ENCODE measurements at places on chromosomes 5 and 9.

DNA sequence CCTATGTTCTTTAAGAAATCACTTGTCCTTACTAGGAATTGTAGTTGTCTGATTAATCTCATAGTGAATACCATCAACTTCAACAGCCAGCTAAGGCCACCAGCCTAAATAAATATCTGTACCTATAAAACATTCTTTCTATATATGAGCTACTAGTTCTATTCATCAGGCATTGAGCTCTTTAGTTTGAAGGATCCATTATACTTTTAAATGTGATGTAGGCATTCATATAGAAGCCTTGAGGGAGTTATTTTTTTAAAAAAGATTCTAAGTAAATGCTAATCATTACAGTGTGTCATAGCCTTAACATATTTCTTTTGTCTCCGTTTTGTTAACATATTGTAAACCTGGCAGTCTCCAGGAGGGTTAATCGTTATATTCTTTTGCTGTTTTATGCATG is 838.3 kb downstream of the PTPRD start:
- no peak overlapping the region for H3K27ac ChIP-seq
- no peaks in the 10 kb centered on the region for H3K27me3 ChIP-seq

DNA sequence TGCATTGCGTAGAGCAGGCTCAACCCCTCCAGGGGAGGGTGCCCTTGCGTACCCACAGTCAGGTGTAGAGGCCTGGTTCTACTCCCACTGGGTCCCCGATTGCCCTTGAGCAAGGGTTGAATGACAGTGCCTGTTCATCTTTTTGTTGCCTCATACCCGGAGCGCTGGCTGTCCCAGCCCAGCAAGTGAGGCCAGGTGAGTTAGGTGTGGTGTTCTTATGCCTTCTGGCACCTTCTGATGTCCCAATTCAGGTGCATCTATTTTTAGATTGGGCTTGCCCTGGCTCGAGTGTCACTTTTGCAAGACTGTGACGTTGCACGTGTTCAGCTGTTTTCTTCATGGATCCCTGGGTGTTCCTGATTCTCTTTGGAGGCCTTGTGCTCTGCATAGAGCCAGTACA is 257.8 kb downstream of the GOLPH3 start:
- H3K27ac ChIP-seq = no peak overlapping the region
- no peaks in the 10 kb centered on the region for H3K27me3 ChIP-seq
- no peak for DNase-seq
- H3K4me1 ChIP-seq = no peaks in the 10 kb centered on the region
- H3K36me3 ChIP-seq = no peaks in the 10 kb centered on the region

GRCh38 chr5:123964884-123965283 is 452.9 kb downstream of the CSNK1G3 start:
- H3K4me1 ChIP-seq = no peaks in the 10 kb centered on the region
- no peaks in the 10 kb centered on the region for H3K36me3 ChIP-seq
- no peak overlapping the region for H3K4me3 ChIP-seq
- H3K27me3 ChIP-seq = no peaks in the 10 kb centered on the region

- peaks cover 7% of the 10 kb centered on the region for H3K27me3 ChIP-seq
- H3K27ac ChIP-seq = no peak overlapping the region
- H3K4me3 ChIP-seq = no peak overlapping the region
- H3K4me1 ChIP-seq = no peaks in the 10 kb centered on the region
- no peak for DNase-seq
- H3K36me3 ChIP-seq = no peaks in the 10 kb centered on the region
Observed at GRCh38 chr5:132017738-132018625, 6.5 kb upstream of the ACSL6 start.

DNA sequence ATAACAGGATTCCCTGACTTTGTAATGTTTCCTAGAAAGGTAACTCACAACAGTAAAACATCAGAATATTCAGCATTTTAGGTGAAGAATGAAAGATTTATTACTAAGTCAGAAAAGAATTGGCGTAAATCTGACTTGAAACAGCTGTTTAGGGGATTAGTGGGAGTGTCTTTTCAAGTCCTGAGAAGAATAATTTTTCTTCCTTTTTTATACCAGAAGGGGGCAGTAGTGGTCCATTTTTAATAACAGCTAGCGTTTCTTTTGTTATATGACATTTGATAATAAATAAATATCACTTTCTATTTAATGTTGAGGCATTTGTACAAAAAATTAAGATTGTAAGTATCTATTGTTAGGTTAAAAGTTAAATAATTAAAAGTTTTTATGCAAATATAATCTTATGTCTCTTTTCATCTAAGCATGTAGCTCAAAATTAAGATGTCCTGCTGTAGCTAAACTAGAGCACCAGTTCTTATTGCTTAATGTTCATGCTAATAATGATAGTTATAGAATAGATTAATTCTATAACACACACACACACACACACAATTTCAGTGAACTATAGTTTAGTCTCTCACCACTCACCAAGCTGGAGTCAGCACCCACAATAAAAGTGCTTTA is 258.7 kb upstream of the ARRDC3 start:
- no peaks in the 10 kb centered on the region for H3K36me3 ChIP-seq
- no peak for DNase-seq
- no peak overlapping the region for H3K27ac ChIP-seq
- H3K4me1 ChIP-seq = no peaks in the 10 kb centered on the region
- H3K4me3 ChIP-seq = no peak overlapping the region

GRCh38 chr9:138082918-138083636 is 205.5 kb downstream of the CACNA1B start:
- H3K4me1 ChIP-seq = no peaks in the 10 kb centered on the region
- H3K36me3 ChIP-seq = no peaks in the 10 kb centered on the region
- H3K27ac ChIP-seq = no peak overlapping the region
- no peaks in the 10 kb centered on the region for H3K27me3 ChIP-seq

DNA sequence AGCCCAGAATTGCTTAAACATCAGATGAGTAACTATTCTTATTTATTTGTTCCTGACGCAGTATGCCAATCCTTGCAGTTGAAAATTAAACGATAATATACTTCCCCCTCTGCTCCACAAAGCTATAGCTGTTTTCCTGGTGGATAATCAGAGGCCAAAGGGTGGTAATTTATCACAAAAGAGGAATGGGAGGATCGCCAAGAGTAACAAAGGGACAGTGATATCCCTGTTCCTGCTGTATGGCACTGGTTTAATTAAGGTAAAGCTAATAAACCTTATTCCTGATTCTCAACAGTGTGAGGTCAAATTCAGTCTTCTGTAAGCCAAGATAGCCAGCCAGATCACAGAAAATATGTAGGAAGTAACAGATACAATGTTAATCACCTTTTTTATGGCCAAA is 33.4 kb upstream of the PTGER4 start:
- peaks cover 23% of the 10 kb centered on the region for H3K4me1 ChIP-seq
- no peaks in the 10 kb centered on the region for H3K36me3 ChIP-seq
- no peak overlapping the region for H3K4me3 ChIP-seq
- DNase-seq = no peak

DNA sequence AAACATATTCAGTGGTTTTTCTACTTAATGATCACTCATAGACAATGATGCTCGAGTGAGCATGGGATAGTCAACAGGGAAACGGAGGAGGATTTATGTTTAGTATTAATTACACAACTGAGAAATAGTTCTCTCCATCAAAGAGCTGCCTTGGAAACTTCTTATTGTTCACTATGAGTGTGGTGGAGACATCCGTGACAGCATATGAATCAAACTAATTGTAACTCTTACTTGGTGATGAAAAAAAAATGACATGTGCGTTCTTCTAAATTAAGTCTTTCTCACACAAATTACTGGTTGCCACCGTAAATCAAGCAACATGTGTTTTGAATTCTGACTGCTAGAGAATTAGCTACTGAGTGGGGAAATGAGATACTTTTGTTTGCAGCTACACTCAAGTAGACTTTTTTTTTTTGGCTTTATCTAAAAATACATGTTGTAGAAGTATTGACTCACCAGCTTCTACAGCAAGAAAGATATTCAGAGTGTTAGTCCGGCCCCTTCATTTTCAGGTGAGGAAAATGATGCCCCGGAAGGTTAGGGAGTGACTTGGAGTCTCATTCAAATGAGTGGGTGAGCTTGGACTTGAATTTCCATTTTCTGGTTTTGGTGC is 179.4 kb downstream of the CFAP90 start:
- H3K36me3 ChIP-seq = no peaks in the 10 kb centered on the region
- H3K27ac ChIP-seq = no peak overlapping the region
- H3K27me3 ChIP-seq = no peaks in the 10 kb centered on the region
- DNase-seq = no peak
- no peak overlapping the region for H3K4me3 ChIP-seq

- peaks cover 14% of the 10 kb centered on the region for H3K4me1 ChIP-seq
- no peak for DNase-seq
- no peak overlapping the region for H3K27ac ChIP-seq
- H3K4me3 ChIP-seq = no peak overlapping the region
- H3K27me3 ChIP-seq = no peaks in the 10 kb centered on the region
Observed at GRCh38 chr5:151047814-151048425, 27.5 kb downstream of the GPX3 start.

- H3K4me1 ChIP-seq = no peaks in the 10 kb centered on the region
- no peaks in the 10 kb centered on the region for H3K36me3 ChIP-seq
- no peak for DNase-seq
- no peaks in the 10 kb centered on the region for H3K27me3 ChIP-seq
- H3K27ac ChIP-seq = no peak overlapping the region
Observed at GRCh38 chr5:43874772-43875171, 271.8 kb downstream of the NNT start.

- no peaks in the 10 kb centered on the region for H3K27me3 ChIP-seq
- H3K36me3 ChIP-seq = no peaks in the 10 kb centered on the region
- H3K4me1 ChIP-seq = no peaks in the 10 kb centered on the region
- DNase-seq = no peak
- H3K27ac ChIP-seq = no peak overlapping the region
- no peak overlapping the region for H3K4me3 ChIP-seq
Observed at GRCh38 chr5:89777758-89778157, 631.8 kb downstream of the CETN3 start.

DNA sequence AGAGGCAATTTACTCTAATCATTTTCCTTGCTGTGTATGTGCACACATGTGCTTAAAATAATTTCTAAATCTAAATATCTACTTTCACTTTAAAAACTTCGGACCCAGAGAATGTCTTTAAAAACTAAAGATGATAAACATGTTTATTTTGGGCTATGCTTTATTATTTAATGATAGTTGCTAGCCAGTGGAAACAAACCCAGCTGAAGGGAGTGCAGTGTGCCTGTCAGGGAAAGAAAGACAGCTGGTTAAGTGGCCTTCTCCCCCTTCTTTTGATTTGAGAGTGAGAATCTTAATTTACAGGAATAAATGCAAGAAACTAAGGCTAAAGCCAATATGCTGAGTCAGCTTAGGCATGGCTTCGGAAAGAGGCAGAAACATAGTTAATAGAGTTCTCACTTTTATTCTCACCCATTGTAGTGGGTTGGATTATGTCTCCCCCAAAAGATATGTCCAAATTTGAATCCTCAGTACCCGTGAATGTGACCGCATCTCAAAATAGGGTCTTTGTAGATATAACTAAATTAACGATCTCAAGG is 111.4 kb downstream of the DCP2 start:
- no peaks in the 10 kb centered on the region for H3K36me3 ChIP-seq
- H3K27ac ChIP-seq = no peak overlapping the region
- no peaks in the 10 kb centered on the region for H3K27me3 ChIP-seq

DNA sequence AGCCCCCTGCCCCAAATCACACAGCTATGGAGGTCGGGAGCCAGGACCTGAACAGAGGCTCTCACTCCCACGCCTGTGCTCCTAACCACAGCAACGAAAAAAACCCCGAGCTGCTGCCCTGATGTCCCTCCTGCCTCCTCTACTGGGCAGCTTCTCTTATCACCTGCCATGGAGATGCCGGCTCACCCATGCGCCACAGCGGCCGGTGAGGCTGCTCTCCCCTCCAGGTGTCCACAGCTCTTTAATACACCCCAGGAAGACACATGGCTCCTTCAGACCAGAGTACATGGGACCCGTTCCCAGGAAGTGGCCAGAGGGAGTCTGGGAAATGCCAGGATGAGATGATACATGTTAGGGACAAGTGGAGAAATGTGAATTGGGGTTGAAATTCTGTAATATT is 110.9 kb downstream of the COL23A1 start:
- peaks cover 61% of the 10 kb centered on the region for H3K4me1 ChIP-seq
- H3K36me3 ChIP-seq = no peaks in the 10 kb centered on the region
- H3K27me3 ChIP-seq = no peaks in the 10 kb centered on the region
- H3K27ac ChIP-seq = no peak overlapping the region

DNA sequence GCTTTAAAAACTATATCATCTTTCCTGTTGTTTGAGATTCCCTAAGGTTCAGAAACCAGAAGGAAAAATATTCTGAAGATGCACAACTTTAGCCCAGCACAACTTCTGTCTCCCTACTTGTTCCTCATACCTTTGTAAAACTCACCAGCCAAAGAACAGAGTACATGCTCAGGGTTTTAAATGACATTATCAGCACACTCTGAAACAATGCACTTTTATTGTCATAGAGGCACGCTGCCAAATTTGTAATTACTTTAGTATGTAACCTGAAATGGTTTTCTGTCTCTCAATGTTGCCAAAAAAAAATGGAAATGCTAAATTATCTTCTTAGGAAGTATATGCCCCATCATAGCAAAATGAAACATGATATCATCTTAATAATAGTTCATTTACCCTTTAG is 383.6 kb upstream of the CDH6 start:
- no peaks in the 10 kb centered on the region for H3K27me3 ChIP-seq
- no peak overlapping the region for H3K27ac ChIP-seq
- no peak overlapping the region for H3K4me3 ChIP-seq
- no peaks in the 10 kb centered on the region for H3K4me1 ChIP-seq
- no peaks in the 10 kb centered on the region for H3K36me3 ChIP-seq

DNA sequence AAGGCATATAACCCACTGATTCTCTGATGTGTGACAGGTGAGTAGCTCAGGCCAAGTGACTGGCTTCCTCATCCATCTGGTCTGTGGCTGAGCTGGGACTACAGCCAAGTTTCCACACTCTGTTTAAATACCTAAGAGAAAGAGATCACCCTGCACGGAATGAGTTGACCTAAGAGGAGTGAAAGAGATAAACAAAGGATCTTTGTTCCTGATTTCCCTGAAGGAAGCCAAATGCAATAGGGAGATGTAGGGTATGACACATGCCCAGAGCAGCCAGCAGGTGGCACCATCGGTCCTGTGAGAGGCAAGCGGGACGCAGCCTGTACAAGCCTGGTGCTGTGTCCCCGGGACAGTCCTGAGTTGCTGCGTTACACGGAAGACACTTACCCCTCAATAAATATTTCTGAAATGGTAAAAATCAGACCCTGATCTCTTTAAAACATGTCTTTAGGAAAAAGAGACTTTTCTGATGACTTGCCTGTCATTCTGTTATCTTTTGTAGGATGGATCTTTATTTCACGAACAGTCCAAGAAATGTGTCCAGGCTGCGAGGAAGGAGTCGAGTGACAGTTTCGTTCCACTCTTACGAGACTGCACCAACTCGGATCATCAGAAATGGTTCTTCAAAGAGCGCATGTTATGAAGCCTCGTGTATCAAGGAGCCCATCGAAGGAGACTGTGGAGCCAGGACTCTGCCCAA is 41.1 kb downstream of the GALNT12 start:
- H3K27ac ChIP-seq = no peak overlapping the region
- H3K4me1 ChIP-seq = no peaks in the 10 kb centered on the region
- no peak overlapping the region for H3K4me3 ChIP-seq
- H3K36me3 ChIP-seq = no peaks in the 10 kb centered on the region
- peak; percentile 78 for DNase-seq

GRCh38 chr5:151947931-151948608 is 23.4 kb upstream of the GLRA1 start:
- H3K4me3 ChIP-seq = no peak overlapping the region
- H3K27me3 ChIP-seq = no peaks in the 10 kb centered on the region
- no peaks in the 10 kb centered on the region for H3K36me3 ChIP-seq

- peaks cover 47% of the 10 kb centered on the region for H3K4me1 ChIP-seq
- H3K27ac ChIP-seq = no peak overlapping the region
- peaks cover 41% of the 10 kb centered on the region for H3K27me3 ChIP-seq
- H3K36me3 ChIP-seq = no peaks in the 10 kb centered on the region
Observed at GRCh38 chr5:527646-528628, 3.7 kb upstream of the SLC9A3 start.

Data from CD14-positive monocyte (primary cell).